Stomach (tissue), 19 donors: ENCODE measurements at places on chromosomes 7 and 10. TPM values are rescaled to one million over a fixed set of nuclear protein-coding genes. Genes with fewer than 3 reads are reported as not detected.
A peak's percentile ranks its signal among the peaks of the same experiment; 100 is the strongest.

GTF2IRD1 gene
- total RNA-seq = 19.9 TPM

DNA sequence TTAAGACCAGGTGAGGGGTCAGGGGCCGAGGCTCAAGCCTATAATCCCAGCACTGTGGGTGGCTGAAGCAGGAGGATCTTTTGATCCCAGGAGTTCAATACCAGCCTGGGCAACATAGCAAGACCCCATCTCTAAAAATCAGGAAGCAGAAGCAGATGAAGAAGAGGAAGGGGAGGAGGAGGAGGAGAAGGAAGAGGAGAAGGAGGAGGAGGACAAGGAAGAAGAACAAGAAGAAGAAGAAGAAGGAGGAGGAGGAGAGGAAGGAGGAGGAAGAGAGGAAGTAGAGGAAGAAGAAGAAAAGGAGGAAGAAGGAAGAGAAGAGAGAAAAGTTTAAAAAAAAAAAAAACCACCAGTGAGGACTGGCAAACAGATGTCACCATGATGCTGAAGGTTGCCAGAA lies 92.0 kb upstream of the TMEM26 start:
- H3K27me3 ChIP-seq = no peaks in the 10 kb centered on the region
- no peak for DNase-seq
- H3K4me1 ChIP-seq = no peaks in the 10 kb centered on the region
- H3K4me3 ChIP-seq = no peak overlapping the region
- H3K27ac ChIP-seq = no peak overlapping the region

SPDYE16 gene
- total RNA-seq = not detected

GRCh38 chr10:32556783-32557395 lies 110.9 kb downstream of the CCDC7 start:
- no peaks in the 10 kb centered on the region for H3K27me3 ChIP-seq
- no peak overlapping the region for H3K27ac ChIP-seq
- no peaks in the 10 kb centered on the region for H3K4me1 ChIP-seq
- no peak overlapping the region for H3K4me3 ChIP-seq

DNA sequence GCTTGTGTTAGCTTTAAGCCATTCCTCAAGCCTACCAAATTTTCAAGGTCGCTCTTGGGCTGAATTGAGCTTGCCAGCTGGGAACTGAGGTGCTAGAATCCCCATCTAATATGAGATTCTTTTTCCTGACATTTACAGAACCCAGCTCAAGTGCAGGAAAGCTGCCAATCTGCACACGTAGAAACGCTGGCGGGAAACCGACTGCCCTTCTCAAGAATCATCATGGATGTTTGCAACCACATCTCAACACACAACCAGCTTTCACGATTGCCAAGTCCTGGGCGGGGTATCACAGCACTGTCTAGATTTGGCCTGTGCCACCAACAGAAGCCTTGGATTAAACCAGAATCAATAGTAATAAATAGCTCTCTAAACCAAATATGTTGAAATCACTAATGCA lies 203.7 kb downstream of the DIP2C start:
- peak overlapping the region; percentile 35 for H3K4me3 ChIP-seq
- H3K27ac ChIP-seq = peak overlapping the region; percentile 78
- no peaks in the 10 kb centered on the region for H3K27me3 ChIP-seq
- DNase-seq = peak; percentile 38
- peaks cover 22% of the 10 kb centered on the region for H3K36me3 ChIP-seq

GDF2 gene
- not detected for total RNA-seq

UNCX gene
- total RNA-seq = not detected

- no peaks in the 10 kb centered on the region for H3K4me1 ChIP-seq
- no peak overlapping the region for H3K4me3 ChIP-seq
- DNase-seq = no peak
- H3K36me3 ChIP-seq = no peaks in the 10 kb centered on the region
- peaks cover 14% of the 10 kb centered on the region for H3K27me3 ChIP-seq
Measured at GRCh38 chr7:4603843-4604231, 78.3 kb upstream of the FOXK1 start.

DNA sequence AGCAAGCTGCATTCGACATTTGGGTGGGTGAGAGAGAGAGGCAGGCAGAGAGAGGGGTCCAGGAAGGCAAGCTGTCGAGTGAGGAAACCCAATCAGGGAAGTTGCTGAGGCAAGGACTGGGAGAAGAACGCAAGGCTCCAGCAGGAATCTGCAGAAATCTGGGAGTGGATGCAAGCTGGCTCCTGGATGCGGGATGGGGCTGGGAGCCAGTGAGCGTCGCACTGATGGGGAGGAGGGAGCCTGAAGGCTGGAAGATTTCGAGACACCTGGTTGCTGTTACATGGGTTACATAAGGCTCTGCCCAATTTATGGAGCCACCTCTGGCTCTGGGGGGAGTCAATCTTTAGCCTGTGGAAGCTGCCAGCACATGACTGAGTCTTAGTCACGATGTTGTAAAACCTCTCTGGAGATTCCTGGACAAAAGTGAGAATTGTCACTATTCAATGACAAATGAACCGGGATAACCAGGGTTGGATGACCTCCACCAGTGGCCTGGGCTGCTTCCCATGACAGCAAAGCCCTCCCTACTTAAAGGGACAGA lies 51.1 kb upstream of the ADRB1 start:
- H3K4me3 ChIP-seq = no peak overlapping the region
- H3K4me1 ChIP-seq = no peaks in the 10 kb centered on the region
- DNase-seq = no peak
- H3K36me3 ChIP-seq = no peaks in the 10 kb centered on the region
- no peaks in the 10 kb centered on the region for H3K27me3 ChIP-seq
- H3K27ac ChIP-seq = no peak overlapping the region

GRCh38 chr7:142592664-142593063 lies 156.6 kb upstream of the PRSS1 start:
- H3K27me3 ChIP-seq = peaks cover 8% of the 10 kb centered on the region
- H3K36me3 ChIP-seq = no peaks in the 10 kb centered on the region
- H3K4me3 ChIP-seq = no peak overlapping the region
- no peak overlapping the region for H3K27ac ChIP-seq
- no peaks in the 10 kb centered on the region for H3K4me1 ChIP-seq
